ENCODE measurements at places on chromosomes 6 and 20.

DNA sequence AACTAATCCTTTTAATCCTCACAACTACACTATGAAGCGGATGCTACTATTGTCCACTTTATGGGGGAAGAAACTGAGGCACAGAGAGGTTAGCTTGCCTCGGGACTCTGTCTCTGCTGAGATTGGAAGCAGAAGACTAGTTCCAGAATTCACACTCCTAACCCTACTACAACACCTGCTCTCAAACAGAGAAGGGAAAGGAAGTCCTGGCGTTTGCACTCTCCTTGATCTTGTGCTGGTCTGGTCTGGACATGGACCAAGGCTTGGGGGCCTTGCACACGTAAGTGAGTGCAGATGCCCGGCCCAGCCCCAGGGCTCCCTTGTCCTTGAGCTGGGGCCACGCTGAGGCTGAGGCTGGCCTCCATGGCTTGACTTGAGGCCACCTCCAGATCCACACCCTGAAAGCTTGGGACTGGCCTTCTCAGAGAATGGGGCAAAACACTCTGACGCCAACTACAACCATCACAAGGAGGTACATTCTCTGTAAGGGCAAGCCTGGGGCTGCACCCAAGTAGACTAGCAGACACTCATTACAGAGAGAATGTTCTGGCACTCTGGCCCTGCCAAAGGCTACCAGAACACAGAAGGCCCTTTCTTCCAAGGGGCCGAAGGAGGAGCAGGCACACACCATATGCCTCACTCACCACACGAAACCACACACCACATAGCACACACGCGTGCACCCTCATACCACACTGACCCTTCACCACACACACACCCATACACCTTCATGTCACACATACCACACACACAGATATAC lies 33.3 kb upstream of the EZR start:
- no peak for DNase-seq

DNA sequence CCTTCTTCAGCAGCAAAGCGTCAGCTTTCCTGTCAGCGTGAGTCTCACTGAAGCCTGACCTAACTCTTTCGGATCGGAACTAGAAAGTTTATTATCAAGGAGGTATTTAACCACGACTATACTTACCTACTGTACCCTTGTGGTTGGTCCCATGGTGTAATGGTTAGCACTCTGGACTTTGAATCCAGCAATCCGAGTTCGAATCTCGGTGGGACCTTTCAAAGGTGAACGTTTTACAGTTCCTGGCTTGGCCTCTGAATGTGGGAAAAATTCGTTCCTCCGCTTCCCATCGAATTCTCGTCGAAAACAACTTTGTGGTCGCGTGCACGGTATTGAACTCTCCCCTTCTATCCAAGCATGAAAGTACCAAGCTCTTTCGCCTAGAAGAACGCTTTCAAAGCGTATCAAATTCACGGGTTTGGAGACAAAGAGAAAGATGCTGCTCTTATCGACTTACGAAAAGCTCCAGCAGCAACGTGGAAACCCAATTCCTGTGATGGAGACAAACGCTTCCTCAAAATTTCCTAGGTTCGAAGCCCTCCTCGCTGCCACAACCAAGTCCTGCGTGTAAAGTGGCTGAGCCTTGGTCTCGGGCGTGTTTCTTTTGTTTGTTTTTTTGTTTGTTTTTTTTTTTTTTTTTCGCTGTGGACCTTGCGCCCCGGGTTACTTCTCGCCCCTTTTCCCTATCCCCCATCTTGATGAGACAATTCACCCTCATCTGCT lies 63.7 kb downstream of the GPX5 start:
- peak; percentile 38 for DNase-seq

DNA sequence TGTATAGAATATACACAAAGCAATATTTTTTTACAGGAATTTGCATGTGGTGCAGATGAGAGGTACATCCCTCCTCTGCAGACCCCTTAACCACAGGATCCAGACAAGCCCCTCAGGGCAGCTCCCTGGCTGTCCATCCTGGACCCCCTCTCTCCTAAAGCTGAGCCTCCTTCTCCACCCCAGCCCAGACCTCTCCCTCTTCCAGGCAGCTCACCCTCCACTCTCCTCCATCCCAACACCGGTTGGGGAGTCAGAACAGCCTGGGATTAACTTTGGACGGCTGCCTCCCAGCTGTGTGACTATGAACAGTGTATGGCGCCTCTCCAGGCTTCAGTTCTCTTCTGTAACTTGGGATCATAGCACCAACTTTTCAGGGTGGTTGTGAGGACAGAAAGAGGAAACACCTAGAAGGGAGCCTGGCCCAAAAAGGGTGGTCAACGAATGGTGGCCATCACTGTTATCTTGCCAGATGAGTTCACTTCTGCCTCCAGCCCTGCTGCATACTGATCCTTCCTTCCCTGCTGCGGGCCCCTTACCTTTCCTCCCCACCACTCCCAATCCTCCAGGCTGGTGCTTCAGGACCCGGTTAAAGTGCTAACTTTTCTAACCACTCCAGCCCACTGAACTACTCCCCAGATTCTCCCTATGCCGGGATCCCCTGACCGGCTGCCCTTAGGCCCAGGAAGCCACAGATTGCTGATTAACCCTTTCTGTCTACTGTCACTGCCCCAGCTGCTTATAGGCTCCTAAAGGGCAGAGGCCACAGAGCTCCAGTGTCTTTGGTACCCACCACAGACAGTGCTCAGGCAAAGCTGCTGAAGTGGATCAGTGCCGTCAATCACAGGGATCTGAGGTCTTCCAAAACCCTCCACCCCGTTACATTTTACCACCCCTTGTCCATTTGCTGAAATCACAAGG lies 55.9 kb downstream of the GPR6 start:
- DNase-seq, result no peak

GRCh38 chr20:63546956-63547724 lies 409 bp downstream of the SRMS start:
- no peak for DNase-seq

GRCh38 chr6:22664968-22665367 lies 95.6 kb downstream of the HDGFL1 start:
- DNase-seq, result no peak

DNA sequence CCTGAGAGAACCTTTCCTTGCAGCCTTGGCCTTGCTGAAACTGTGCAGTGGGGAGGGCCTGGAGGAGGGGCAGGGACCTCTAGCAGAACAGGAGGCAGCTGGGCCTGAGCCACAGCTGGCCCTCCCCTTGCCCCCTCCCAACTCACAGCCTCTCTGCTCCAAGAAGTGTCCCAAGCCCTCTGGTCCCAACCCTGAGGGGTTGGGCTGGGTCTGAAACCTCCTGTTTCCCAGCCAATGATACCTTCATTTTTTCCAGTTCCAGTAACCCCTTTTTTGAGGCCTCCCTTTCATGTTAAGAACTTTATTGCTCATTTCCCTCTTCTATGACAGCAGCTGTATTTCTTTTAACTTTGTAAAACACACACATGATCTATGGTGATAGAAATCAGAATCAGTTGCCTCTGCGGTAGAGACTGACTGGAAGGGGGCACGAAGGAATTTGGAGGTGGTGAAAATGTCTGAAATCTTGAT lies 17.9 kb upstream of the ARMC12 start:
- DNase-seq, result no peak

- no peak for DNase-seq
Measured at GRCh38 chr6:25874118-25874517, at the start of gene SLC17A3. Gene SLC17A3 (minus strand): TSS chr6:25874243. CDS start chr6:25868387, 5,856 bp downstream.

DNA sequence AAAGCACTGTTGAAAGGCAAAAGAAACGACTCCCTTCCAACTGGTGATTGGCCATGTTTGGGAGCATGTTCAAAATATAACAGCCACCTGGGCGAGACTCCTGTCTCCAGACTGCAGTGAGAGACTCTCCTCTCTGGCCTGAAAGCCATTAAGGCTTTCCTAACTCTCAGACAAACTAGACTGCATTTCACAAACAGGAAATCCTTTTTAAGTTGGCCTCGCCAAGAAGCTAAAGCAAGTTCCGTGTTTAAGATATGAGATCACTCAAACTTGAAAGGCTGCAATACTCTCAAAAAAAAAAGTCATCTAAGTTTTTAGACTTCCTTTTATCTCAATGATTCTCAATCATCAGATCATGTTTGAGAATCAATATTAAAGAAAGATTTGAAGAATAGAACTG lies 117.0 kb downstream of the TFAP2A start:
- no peak for DNase-seq

DNA sequence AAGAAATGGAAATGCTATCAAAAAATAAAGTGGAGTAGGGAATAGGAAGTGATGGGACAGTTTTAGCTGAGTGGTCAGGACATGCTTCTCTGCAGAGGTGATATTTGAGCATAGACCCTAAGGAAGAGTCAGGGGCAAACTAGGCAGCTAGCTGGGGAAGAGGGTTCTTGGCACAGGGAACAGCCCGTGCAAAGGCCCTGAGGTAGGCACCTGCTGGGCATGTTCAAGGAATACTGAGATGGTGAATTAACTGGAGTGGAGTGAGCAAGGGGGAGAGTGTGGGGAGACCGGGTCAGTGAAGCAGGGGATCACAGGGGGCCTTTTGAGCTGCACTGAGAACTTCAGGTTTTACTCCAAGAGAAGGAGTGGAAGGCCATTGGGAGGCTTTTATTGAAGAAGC lies 7.5 kb upstream of the SIRPA start:
- DNase-seq, result no peak

DNA sequence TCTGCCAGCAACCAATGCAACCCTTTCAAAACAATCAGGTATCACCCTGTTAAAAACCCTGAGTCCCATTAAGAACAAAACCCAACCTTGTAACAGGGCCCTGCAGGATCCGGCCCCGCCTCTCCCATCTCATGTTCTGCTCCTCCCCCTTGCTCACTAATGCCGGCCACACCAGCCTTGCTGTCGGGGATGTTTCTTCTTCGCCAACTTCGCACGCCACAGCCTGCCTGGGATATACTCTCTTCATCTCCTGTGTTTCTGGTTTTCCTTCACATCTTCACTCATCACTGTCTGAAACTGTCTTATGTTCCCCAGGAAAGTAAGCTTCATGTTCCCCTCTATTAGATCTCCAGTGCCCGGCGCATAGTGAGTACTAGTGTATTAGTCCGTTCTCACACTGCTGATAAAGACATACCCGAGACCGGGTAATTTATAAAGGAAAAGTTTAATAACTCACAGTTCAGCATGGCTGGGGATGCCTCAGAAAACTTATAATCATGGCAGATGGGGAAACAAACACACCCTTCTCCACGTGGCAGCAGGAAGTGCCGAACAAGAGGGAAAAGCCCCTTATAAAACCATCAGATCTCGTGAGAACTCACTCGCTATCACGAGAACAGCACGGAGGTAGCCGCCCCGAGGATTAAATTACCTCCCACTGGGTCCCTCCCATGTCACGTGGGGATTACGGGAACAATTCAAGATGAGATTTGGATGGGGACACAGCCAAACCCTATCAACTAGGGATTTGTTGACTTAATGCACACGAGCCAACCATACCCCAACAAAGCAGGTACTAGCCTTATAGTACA lies 5.1 kb downstream of the TP53RK start:
- DNase-seq, result no peak

DNA sequence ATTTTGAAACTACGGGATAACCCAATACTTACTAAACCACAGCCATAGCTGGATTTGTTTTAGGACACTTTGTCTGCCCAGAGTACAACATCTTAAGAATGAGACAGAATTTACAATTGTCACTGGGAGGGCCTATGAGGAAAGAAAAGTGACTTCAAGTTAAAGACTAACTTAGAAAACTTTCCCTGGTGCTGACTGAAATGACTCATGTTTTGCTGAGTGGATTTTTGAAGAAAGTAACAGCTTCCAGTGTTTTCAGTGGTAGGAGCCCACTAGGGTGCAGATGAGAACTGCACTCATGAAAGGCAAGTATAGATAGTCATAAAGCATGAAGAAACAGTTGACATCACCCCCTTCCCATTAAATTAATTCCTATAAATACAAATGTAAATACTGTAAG lies 988.2 kb upstream of the MAP3K7 start:
- no peak for DNase-seq

GRCh38 chr6:36822506-36823269 lies 16.6 kb downstream of the CPNE5 start:
- DNase-seq, result no peak

DNA sequence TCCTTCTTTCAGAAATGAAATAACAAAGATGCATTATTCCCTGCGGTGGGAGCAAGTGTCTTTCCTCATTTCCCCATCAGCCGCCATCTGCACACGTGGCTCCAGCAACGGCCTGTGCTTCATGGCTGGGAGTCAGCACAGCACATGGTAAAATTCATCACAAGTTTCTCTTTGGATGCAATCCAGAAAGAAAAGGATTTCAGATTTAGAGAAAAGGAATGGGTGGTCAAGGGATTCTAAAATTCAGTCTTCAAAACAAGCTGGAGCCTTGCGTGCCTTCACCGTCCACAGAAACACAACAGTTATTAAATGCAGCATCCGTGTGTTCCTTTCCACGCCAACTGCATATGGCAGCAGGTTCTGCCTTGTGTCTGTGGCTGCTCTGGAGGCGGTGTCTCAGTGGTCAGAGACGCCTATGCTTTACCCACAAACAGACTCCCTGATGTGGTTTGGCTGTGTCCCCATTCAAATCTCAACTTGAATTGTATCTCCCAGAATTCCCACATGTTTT lies 107.6 kb downstream of the THBS2 start:
- DNase-seq, result no peak

- DNase-seq, result peak; percentile 100
Measured at GRCh38 chr20:50286609-50287008, 96.0 kb downstream of the CEBPB start.

DNA sequence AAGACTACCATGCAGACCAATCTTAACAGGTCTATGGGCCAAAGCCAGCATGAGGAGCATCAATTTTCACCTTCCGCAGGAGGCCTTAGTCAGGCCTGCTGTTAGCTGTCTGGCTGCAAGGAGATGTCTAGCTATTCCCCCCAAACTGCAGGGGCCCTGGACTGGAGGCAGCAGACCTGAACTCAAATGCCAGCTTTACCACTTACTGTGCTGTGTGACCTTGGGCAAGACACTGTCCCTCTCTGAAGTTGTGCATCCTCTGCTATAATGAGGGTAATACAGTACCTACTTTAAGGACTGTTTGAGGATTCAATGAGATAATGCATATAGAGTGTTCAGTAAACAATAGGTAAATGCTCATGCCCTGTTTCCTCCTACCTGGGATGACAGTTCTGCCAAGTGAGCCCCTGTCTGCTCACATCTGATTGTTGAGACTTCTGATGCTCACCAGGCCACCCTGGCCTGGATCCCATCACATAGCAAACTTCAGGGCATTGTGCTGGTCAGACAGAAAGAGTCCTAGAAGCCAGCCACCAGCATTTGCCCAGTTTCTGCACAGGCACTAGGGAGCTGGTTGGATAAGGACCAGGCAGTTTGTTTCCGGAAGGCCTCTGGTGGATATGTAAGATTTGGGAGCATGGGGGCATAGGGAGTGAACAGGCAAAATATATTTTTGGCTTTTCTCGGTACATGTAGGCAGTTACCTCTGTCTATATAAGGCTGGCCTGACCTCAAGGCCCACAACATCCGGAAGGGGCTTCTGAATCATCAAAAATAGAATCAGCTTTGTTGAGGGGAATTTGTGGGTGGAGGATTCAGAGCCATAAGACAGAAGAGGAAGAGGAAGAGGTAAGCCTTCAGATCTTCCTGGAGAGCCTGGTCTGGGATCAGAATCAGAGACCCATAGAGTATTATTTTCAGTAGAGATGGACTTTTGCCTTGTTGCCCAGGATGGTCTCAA lies 2.3 kb upstream of the OCSTAMP start:
- DNase-seq, result no peak

- no peak for DNase-seq
Measured at GRCh38 chr20:38969708-38970107, 7.6 kb downstream of the DHX35 start.

- no peak for DNase-seq
Measured at GRCh38 chr6:106099235-106099537, 13.1 kb downstream of the PRDM1 start.
